Stimulated activated CD4-positive, alpha-beta T cell treated with anti-CD3 and anti-CD28 coated beads, Interleukin-4, amount 100 ng/mL, for 4 hours (primary cell): ENCODE measurements at places on chromosomes 5 and 9.
A peak's percentile ranks its signal among the peaks of the same experiment; 100 is the strongest.

GRCh38 chr9:101440714-101441230, 5.2 kb upstream of the ALDOB start:
- DNase-seq, result no peak

GRCh38 chr5:65989158-65989557, 62.8 kb downstream of the ERBIN start:
- no peak for DNase-seq

- DNase-seq, result peak; percentile 12
These were observed 674 bp downstream of the C5orf15 start for GRCh38 chr5:133967698-133968203.

GRCh38 chr5:166377756-166378155, 1913.7 kb upstream of the WWC1 start:
- no peak for DNase-seq

DNA sequence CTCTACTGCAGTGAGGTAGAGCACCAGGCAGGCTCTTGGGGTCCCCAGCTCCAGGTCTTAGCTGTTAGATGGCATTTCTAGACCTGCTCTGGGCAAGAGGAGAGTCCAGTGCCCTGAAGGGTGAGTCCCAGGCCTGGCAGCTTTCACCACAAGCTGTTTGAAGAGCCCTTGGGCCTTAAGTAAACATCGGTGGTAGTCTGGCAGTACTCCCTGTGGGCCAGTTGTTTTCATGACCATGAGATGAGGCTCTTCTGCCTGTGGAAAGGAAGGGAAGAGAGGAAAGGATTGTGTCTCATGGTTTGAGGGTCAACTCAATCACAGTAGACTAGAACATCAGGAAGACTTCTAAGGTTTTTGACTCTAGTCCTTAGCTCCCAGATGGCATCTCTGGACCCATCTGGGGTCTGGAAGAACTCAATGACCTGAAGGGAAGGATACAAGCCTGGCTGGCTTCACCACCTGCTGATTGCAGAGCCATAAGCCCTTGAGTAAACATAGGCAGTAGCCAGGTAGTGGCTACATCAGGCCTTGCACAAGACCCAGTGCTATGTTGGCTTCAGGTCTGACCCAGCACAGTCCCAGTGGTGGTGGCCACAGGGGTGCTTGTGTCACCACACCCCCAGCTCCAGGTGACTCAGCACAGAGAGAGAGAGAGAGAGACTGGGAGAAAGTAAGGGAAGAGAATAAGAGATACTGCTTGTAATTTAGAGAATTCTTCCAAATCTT, 114.3 kb upstream of the PCSK5 start:
- DNase-seq, result no peak

- no peak for DNase-seq
These were observed 184.7 kb upstream of the TRPM3 start for GRCh38 chr9:71306134-71306533.

DNA sequence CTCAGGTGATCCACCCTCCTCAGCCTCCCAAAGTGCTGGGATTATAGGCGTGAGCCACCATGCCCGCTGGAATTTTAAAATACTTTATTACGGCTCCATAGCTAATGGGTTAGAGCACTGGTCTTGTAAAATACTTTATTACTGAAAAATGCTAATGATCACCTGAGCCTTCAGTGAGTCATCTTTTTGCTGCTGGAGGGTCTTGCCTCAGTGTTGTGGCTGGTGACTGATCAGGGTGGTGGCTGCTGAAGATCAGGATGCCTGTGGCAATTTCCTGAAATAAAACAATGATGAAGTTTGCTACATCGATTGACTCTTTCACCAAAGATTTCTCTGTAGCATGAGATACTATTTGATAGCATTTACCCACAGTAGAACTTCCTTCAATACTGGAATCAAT, 26.0 kb upstream of the GNE start:
- DNase-seq, result no peak

- no peak for DNase-seq
These were observed 850.2 kb upstream of the NUDT12 start for GRCh38 chr5:104412649-104413240.

DNA sequence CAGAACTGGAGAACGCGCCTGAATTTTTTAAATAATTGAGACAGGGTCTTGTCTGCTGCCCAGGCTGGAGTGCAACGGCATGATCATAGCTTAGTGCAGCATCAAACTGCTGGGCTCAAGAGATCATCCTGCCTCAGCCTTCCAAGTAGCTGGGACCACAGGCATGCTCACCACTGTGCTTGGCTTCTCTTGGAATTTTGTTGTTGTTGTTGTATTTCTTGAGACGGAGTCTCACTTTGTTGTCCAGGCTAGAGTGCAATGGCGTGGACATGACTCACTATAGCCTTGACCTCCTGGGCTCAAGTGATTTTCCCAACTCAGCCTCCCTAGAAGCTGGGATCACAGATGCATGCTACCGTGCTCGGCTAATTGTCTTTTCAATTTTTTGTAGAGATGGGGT, 58.4 kb upstream of the DAB2IP start:
- DNase-seq, result no peak

DNA sequence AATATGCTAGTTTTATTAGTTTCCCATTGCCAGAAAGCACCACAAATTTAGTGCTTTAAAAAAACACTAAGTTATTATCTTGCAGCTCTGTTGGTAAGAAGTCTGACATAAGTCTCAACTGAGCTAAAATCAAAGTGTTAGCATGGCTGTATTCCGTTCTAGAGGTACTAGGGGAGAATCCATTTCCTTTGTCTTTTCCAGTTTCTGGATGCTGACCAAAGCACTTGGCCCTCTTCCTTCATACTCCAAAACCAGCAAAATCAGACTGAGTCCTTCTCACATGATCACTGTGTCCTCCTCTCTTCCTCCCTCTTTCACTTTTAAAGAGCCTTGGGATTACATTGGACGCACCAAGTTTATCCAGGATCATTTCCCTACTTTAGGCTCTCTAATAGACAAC, 9.5 kb downstream of the CDH18 start:
- DNase-seq, result no peak

DNA sequence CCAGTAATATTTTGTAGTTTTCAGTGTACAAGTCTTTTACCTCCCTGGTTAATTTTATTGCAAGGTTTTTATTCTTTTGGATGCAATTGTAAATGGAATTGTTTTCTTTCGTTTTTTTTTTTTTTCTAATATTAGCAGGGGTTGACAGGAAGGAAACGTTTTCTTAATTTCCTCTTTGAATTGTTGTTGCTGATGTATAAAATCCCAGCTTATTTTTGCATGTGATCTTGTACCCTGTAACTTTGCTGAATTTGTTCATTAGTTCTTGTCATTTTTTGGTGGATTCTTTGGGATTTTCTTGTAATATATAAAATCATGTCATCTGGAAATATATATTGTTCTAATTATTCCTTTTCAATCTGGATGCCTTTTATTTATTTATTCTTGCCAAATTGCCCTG, 65.0 kb upstream of the ANKH start:
- DNase-seq, result no peak

GRCh38 chr9:2242831-2243330, 227.7 kb downstream of the SMARCA2 start:
- DNase-seq, result no peak

DNA sequence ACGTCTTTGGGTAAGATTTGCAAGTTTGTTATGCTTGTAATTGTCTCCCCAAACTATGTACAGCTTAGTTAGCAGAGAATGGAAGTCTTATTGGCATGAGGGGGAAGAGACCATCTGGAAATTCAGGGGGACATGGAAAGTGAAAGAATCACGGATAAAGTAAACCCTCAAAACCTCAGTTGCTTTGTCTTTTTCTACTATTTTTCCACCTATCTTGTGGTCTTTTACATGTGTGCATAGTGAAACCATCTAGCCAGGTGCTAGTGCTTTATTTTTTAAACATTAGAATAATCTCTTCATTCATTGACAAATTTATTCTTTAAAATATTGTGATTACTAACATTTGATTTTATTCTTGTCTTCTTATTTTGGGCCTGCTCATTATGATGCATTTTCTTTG, 441.1 kb upstream of the RORB start:
- DNase-seq, result no peak

DNA sequence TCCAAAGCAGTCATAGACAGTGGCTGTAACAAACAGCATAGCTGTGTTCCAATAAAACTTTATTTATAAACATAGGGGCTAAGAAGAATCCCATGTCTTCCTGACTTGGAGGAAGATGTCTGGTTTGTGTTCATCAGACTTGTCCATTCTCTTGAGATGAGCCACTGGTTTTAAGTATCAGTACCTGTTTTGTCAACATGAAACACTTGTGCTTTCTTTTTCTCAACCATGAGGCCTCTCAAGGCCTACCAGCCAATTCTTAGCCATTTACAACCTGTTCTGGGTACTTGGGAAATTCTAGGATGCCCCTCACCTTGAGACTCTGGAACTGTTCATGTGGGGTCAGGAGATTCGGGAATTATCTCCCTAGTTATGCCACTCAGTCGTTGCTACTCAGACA, 154.3 kb upstream of the PPP1R2B start:
- no peak for DNase-seq

- no peak for DNase-seq
These were observed 366.9 kb upstream of the ZNF608 start for GRCh38 chr5:125113328-125113727.

- no peak for DNase-seq
These were observed 335.8 kb upstream of the DAB2 start for GRCh38 chr5:39760385-39761198.

GRCh38 chr5:53095931-53096525, 13.5 kb downstream of the MOCS2 start:
- DNase-seq, result peak; percentile 55

DNA sequence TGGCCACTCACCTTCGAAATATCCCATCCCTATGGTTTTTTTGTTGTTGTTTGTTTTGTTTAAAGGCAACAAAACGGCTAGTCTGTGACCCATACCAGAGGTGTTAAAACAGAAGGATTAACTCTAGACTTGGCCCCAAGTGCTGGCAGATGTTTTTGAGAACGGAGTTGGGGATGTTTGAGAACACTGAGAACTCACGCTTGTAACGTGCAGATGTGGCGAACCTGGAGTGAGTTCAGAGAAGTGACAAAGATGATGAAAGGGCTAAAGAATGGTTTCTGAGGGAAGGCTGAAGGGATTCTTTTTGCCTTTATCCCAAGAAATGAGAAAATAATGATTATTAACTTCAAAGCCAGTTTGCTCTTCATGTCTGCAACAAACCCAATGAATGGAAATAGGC, 286.5 kb downstream of the ZNF608 start:
- DNase-seq, result no peak

- no peak for DNase-seq
These were observed 21.7 kb downstream of the LPAR1 start for GRCh38 chr9:111016426-111017045.

DNA sequence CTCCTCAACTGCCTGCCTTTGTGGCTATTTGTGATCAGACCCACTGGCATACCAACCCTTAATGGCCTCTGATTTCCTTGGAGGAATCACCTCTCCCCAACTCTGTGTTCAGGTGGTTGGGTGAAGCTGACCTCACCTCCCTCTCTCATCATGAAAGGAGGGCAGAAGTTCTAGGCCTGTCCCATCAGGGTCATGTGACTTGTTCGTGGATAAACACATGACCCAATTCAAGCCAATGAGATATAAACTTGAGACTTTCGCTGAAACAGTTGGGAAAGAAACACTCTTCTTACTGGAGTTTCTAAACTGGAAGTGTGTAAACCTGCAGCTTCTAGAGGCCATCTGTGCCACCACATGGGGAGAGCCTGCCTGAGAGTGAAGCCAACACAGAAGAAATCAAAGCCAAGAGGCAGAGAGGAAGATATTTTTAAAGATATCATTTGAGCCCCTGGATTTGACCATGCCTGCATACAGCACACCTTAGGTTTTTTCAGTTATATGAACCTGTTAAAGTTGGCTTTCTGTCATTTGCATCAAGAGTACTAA, 5.8 kb downstream of the GABBR2 start:
- no peak for DNase-seq

DNA sequence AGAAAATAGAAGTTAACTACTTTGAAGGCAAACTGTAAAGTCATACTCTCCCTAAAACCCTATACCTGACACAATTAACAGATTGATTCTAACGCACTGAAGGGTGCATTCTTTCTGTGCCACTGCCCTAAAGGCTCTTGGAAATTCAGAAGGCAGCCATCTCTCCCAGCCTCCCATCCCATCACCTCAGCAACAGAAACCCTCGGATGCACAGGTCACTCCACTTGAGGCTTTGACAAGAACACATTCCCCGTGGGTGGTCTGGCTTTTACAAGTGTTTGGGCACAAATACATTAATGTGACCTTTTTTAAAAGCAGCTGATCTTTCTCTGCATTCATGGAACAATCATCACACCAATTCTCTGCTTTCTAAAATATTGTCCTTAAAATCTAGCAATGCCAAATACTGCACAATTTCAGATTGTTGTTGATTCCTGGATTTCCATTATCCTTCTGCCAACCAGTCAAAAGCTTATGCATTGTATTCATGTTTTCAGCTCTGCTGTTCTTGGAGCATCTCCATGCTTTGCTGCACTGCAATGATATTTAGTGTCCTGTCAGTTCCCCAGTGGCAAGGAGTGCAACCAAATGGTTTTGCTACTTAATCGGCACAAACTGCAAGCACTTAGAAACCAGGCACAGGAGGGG, 175.6 kb downstream of the TMEM161B start:
- DNase-seq, result no peak

GRCh38 chr5:179308563-179309382, 36.5 kb downstream of the ADAMTS2 start:
- DNase-seq, result no peak

DNA sequence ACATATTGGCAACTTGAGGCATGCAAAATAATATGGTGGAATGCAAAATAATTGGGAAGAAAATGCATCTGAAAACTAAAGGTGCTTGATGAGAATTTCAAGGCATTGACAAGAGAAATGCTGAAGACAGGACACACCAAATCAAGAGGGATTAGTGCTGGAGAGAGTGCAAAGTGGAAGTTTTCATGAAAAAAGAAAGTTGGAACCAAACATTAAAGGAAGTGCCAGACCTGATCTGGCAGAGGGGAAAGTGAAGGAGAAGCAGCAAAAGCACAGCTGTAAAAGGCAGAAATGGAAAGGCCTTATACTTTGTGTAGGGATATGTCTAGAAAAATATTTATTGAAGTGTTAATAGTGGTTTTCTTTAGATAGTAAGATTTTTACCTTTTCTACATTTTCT, 35.3 kb upstream of the FYB1 start:
- DNase-seq, result no peak

DNA sequence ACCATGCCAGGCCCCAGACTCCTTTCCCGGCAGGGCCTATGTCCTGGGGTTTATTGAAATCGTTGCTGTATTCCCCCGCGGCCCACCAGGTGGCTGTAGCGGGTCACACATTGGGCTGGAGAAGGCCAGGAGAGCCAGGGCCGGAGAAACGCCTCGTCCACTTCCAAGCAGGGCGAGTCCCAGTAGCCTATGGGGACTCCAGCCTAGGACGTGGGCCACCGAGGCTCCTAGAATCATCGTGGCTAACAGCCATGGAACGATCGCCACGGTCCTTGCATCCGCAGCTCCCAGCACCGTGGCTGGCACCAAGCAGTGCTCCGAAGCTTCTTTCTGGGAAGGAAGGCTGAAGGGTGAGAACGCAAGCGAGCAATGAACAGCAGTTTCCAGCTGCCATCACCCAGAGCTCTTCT, 87.7 kb downstream of the ENTREP1 start:
- DNase-seq, result no peak

- no peak for DNase-seq
These were observed 31.2 kb upstream of the NDUFB6 start for GRCh38 chr9:32603914-32604852.
